ENCODE measurements at places on chromosomes 2 and 18. TPM values are rescaled to one million over a fixed set of nuclear protein-coding genes. Genes with fewer than 3 reads are reported as not detected.

The GALR1 gene
- polyA plus RNA-seq = under 0.01 TPM

The UGT1A4 gene
- polyA plus RNA-seq = not detected

The ANKRD23 gene
- 5.3 TPM for polyA plus RNA-seq

The NT5DC4 gene
- not detected for polyA plus RNA-seq

The DNAJC5G gene
- 2.3 TPM for polyA plus RNA-seq

The GKN1 gene
- 2.3 TPM for polyA plus RNA-seq

The TSPYL6 gene
- 0.08 TPM for polyA plus RNA-seq

The CROCC2 gene
- polyA plus RNA-seq = not detected

The GLI2 gene
- polyA plus RNA-seq = 0.88 TPM

The SCN3A gene
- 0.38 TPM for polyA plus RNA-seq

The DQX1 gene
- polyA plus RNA-seq = not detected

The MDH1 gene
- 157 TPM for polyA plus RNA-seq

The APCDD1 gene
- 45.5 TPM for polyA plus RNA-seq

The DLGAP1 gene
- polyA plus RNA-seq = 0.75 TPM

The COL5A2 gene
- polyA plus RNA-seq = 131 TPM

The GCG gene
- 0.97 TPM for polyA plus RNA-seq

The VIT gene
- not detected for polyA plus RNA-seq

The IL1RN gene
- polyA plus RNA-seq = 11.6 TPM

The OLA1 gene
- 64.0 TPM for polyA plus RNA-seq
